ENCODE measurements at places on chromosomes 16 and 17.
A peak's percentile ranks its signal among the peaks of the same experiment; 100 is the strongest.

DNA sequence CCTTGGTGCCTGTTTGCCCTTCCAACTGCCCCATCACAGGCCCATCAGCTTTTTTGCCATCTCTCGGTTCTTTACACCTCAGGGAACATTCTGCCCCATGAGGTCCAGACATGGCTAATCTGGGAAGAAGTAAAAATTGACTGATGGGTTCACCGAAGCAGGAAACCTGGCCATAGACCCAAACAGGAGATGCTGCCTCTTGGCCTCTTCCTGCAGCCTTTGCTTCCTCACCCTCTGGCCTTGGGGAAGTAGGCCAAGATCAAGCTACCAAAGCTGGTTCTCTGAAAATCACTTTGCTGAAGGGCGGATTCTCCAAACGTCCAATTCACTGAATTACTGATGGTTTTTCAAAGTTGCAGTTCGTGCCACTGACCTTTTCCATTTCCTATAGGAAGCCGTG is 56.1 kb downstream of the ARSG start:
- DNase-seq, result no peak

GRCh38 chr16:87687126-87687910 is 78.5 kb downstream of the KLHDC4 start:
- DNase-seq, result no peak

GRCh38 chr16:84929421-84930297 is 81.7 kb downstream of the ZDHHC7 start:
- no peak for DNase-seq

- DNase-seq, result no peak
These were observed 45.0 kb downstream of the SRCIN1 start for GRCh38 chr17:38560503-38561318.

DNA sequence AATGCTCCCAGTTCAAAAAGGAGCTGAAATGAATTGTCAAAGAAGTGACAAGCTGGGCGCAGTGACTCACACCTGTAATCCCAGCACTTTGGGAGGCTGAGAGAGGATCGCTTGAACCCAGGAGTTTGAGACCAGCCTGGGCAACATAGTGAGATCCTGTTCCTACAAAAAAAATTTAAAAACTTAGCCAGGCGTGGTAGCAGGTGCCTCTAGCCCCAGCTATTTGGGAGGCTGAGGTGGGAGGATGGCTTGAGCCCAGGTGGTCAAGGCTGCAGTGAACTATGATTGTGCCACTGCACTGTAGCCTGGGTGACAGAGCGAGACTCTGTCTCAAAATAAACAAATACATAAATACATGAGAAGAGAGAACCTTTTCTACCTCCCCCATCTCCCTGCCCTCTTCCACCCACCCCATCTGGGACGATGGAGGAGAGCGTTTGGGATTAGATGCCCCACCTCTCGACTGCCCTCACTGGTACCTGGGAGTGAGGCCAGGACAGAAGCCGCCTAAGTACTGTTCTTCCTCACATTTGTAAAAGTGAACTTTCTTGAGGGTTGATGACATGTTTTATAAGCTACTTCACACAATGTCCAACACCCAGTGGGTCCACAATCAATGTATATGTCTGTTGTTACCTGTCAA is 2.4 kb downstream of the IL4R start:
- no peak for DNase-seq

DNA sequence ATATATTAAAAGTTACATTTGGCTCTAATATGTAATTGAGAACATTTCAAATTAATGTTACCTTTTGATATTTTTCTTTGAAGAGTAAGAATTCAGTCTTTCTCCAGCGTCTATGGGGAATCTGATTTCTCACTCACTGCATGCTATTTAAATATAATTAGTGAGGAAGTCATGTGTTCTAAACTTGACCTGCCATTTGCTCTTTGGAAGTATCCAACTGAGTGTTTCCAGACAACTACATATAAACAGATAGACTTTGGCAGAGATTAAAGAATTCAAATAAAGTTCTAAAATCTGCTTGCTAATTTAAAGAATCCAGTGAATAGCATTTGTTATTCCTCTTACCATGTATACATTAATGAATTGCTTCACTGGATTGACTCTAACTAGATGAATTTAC is 23.5 kb downstream of the OMG start:
- DNase-seq, result no peak

DNA sequence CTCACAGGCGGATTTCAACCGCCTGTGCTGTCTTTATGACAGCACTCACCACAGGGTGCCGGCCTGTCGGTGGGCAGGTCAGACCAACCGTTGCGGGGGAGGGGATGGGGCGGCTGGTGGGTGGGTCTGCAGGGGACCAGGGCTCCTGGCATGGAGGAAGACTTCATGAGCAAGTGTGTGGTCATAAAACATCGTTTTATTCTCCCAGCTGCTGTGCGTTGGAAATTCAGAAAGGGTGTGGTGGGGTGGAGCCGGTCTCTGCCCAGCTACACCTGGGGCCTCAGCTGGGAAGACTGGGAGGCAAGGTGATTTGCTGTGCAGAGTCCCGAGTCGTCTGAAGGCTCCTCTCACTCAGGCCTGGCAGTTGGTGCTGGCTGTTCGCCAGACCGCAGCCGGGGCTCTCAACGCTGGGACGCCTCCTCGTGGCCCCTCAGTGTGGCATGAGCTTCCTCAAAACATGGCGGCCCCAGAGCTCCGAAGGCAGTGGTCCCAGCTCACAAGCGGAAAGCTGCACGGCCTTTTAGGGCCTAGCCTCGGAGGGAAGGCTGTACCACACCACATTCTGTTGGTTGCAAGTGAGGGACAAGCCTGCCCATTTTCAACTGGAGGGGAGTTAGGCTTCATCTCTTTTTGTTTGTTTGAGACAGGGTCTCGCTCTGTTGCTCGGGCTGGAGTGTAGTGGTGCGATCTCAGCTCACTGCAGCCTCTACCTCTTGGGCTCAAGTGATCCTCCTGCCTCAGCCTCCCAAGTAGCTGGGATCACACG is 45.8 kb upstream of the GSE1 start:
- no peak for DNase-seq

DNA sequence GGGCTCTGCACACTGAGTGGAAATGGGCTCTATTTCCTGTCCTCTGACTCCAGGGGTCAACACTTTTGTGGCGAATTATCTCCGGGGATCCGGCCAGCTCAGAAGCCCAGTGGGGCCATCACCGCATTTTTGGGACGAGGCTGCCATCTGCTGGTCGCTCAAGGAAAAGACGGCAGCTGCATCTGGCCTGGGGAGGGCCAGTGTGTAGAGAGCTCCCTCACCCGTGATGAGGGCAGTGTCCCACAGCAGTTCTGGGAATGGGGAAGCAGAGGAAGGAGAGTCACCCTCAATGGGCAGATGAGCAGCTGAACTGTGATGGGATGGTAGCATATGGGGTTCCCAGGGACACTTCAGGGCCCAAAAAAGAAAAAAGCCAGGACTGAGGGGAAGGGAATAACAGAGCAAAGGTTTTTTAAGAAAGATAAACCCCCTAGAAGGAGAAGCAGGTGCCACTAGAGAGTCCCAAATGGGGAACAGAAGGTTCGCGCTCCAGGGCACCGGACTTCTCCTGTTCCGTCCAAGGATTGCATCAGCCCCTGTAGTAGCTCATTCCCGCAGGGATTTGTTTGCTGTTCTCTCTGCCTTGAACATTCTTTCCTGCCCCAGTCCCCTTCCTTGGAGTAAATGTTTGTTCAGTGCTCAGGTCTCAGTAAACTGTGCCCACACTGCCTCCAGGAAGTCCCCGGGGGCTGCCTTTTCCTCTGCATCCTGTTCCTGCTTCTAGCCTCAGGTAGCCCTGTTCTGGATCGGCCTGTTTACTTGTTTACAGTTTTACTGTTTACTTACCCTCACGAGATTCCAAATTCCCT is 9.3 kb upstream of the ABCC12 start:
- peak; percentile 22 for DNase-seq

DNA sequence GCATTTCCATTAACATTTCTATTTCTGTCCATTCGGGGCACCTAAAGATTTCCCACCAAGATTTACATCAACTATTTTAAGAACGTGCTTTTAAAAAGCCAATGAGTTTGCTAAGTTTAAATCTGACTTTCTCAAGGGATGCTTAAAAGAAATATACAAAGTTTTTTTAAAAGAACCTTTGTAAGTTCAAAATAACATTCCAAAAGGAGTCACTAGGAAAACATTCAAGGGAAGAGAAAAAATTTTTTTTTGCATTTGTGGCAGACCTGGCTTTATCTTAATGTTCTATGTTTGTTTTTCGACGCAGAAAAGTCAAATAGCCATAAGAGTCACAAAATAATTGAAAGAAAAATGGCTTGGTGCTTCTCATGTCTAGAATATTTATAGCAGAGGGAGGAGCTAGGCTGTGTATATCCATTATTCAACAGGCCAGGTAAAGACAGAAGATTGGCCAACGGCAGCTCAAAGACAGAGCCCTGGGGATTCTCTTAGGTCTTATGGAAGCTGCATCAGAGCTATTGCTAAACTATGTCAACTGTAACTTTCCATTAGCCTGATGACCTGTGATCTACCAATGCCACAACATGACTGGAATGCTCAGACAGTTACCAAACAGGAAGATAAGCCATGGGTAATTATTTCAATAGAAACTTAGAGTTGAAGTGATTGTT is 37.8 kb upstream of the MYOCD start:
- DNase-seq, result no peak

- DNase-seq, result no peak
These were observed 6.9 kb downstream of the UNC45B start for GRCh38 chr17:35154196-35155165.

DNA sequence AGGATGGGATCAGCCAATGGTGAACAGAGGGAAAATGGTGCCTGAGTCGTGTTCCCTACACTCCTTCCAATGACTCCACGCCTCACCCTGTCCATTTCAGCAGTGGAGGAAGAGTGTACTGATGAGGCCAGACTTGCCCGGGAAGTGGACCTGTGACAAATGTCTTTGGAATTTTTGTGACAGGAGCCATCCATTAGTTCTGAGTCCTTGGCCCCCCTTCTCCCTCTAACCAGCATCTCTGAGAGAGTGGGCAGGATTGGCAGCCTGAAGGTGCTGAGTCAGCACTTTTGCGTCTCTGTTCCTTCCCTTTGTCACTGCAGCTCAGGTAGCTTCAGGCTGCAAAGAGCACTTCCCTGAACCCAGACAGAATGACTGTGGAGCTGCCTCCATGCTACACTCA is 30.8 kb downstream of the BEAN1 start:
- DNase-seq, result no peak

- DNase-seq, result no peak
These were observed 25.7 kb downstream of the PHKB start for GRCh38 chr16:47486856-47487255.

GRCh38 chr16:82899731-82900450 is 273.1 kb downstream of the CDH13 start:
- no peak for DNase-seq

Measured in NCI-H1092 (cell line).